Central memory CD8-positive, alpha-beta T cell (primary cell): ENCODE measurements at places on chromosomes 1 and 21.

DNA sequence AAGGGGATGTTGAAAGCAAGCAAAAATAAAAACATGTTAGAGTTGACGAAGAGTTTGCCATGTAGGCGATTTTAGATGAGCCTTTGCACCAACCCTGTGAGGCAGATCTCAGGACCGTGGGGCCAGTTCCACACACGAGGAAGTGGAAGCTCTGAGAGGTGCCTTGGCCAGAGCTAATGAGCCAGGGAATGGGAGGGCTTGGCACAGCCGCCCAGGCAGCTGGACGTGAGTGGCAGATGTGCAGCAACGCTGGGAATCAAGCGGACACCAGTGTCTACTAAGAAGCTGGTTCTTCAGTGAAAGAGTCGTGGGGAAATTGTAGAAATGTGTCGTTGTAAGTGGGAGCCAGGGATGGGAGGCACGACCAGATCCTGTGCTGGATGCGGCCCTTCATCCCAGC lies 58.9 kb upstream of the COL6A1 start:
- no peak for DNase-seq

DNA sequence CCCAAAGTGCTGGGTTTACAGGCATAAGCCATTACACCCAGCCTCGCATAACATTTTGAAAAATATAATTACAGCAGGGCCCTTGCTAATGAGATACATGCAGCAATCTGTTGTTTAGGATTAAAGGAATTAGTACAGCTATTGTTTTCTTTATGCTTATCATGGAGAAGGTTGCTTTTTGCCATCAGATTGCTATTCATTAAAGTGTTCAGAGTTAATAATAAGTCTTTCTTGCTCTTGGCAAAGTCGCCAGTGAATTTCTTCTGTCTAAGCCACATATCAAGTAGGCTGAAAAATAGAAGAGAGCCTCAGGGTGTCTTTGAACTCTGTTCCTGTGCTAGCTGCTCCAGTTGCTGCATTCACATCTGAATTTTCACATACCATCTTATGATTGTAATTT lies 144.1 kb downstream of the POU2F1 start:
- no peak for DNase-seq

GRCh38 chr1:205948039-205948438 lies 4.8 kb upstream of the SLC26A9 start:
- DNase-seq, result no peak

DNA sequence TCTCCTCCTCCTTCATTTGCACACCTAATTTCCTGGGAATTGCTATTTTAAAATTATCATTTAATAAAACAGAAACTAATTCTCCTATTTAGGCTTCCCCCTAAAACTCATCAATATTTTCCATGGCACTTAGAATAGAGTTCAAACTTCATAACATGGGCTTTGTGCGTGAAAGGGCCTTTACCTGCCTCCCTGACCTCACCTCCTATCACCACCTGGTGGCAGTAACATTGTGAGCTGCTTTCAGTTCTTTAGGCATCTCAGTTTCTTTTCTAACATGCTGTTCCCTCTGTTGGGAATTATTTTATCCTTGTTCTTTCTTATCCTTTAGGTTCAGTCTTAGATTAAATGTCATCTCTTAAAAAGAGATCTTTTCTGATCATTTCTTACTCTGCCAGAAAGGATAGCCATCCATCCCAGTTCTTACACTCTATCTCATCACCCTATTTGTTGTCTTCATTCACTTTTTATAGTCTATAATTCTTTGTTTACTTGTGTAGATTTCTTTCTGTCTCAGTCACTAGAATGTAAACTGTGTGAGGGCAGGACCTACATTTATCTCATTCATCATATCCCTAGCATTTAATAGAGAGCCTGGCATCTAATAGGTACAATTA lies 133.8 kb upstream of the KIAA1614 start:
- no peak for DNase-seq

GRCh38 chr21:36260802-36261201 lies 59.2 kb upstream of the MORC3 start:
- DNase-seq, result no peak

DNA sequence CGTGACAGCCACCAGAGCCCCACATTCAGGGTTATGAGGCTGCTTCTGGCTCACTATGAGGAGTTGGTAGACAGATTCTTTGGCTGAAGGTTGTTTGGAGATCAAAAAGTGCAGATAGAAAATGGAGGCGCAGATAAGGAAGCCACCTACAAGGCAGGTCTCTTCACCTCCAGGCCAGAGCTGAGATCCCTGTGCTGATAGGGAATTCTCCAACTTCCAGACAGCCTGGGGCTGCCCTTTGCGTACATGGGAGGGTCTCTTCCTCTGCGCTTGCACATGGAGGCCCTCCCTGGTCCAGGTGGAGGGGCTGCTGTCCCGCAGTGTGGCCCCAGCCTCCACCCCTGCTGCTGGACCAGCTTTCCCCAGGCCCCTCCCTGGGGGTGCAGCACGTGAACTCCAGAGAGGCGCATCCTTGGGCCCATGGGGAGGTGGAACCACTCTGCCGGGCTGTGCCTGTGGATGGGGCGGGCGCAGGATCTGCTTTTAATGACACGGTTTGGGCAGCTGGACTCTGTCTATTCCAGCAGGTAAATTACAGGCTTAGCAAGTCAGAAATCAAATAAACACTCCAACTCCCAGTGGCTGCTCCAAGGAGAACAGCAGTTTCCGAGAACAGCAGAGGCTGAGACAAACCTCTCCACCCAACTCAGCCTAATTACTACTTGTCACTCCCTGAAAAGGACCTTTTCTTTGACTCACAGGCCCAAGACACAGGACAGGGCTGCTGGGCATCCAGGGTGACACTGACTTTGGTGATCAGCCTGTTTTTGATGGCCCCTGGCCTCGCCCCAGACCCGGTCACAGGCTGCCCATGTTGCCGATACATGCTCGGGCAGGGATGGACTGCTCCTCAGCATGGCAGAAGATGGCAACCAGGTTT lies 12.4 kb downstream of the OXCT2 start:
- no peak for DNase-seq

GRCh38 chr1:230278376-230278775 lies 147.8 kb downstream of the PGBD5 start:
- no peak for DNase-seq

DNA sequence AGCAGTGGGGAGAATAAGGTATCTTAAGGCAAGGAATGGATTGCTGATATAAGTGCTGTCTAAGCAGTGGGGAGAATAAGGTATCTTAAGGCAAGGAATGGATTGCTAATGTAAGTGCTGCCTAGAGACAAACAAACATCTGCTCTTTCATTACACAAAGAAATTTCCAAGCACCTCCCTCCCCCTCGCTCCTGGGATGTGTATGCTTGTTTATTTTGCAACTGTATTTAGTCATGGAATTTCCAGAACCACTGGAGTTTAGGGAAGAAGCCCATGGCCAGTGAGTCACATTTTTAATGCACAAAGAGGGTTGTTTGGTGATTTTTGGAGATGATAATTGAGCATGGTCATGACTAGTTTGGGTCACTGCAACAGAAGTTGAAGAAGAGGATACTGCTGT lies 21.5 kb downstream of the PDPN start:
- DNase-seq, result no peak

- no peak for DNase-seq
These were observed 10.7 kb downstream of the PIGR start for GRCh38 chr1:206935491-206936067.

GRCh38 chr1:150273311-150273710 lies 721 bp downstream of the C1orf54 start:
- no peak for DNase-seq
